PC-9 (cell line): ENCODE measurements at places on chromosomes 12 and 14. TPM values are rescaled to one million over a fixed set of nuclear protein-coding genes. Genes with fewer than 3 reads are reported as not detected.
A peak's percentile ranks its signal among the peaks of the same experiment; 100 is the strongest.

DNA sequence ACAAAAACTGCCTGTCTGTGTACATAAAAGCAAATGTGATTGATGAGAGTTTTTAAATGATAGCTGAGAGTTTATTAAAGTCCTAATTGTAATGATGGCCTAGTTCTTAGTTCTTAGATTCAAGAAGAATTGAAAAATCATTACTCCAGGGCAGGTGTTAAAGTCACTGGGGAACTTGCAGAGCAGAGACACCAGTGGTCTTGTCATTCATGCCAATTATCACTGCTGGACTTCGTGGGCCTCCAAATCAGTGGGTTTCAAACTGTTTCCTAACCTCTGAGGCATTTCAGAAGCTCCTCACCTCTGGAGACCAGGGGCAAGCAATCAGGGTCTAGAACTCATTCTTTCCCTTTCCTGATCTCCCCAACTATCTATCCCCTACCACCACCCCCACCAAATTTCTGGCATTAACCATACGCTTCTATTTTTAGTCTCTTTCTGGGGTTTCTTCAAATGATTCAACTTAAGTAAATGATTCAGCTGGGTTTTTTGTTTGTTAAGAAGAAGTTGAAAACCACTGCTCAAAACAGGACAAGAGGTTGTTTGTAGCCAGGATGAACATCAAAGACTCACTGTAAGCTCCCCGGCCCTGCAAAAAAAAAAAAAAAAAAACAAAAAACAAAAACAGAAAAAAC lies 80.1 kb downstream of the CEP83 start:
- no peak for DNase-seq

DNA sequence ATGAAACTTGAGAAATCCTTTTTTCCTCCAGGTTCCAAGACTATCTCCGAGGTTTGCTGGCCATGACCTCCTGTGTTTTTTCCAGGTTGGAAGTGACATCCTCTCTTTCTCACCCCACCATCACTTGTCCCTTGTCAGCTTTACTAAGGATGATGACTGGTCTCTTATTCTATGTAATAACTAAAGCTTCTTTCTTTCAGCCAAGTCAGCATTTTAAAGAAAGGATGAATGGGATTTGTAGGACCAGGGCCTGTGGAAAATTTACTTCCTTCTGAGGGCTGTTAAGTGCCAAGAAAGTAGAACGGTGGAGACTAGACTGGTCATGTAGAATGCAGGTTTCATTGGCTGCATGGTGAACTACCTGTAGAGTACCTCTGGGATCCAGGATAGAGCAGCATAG lies 73.6 kb downstream of the FIGNL2 start:
- DNase-seq: no peak

DNA sequence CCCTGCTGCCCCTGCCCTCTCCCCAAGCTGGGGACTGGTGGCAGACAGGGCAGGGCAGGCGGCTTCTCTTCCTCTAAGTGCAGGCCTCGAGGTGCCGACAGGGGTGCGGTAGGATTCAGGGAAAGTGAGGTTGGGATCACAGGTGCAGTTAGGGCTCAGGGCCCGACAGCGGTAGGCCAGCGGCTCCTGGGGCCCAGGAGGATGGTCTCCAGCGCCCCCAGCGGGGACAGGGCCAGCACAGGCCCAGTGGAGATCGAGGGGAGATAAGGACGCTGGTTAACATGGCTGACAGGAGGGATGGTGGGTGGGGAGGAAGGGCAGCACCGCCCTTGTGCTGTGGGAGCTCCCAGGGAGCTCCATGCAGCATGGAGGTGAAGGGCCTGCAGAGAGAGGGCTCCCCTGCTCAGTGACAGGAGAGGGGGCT lies 935 bp upstream of the CRIP1 start:
- peak; percentile 31 for DNase-seq

GRCh38 chr12:54028314-54029201 lies at the start of gene HOXC6:
Gene HOXC6, plus strand, starts transcription at chr12:54028440. Its CDS starts 82 bp downstream, at chr12:54028522.
- no peak for DNase-seq

DNA sequence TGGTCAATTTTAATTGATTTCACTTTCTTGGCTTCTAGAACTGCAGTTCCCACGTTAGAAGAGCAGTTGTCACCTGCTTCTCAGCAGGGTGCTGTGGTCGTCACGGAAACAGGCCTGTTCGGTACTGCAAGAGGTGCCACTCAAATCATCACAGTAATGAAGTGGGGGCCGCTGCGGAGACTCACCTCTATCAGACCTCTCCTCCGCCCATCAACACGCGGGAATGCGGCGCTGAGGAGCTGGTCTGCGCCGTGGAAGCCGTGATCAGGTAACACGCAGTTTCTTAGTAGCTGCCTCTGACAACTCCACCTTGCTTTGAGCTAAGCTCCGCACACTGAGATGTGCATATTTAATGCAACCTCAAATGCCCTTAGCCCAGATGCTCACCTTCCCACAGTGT lies 107.2 kb downstream of the UNC79 start:
- DNase-seq: no peak

LRRIQ1 gene
- total RNA-seq: 4.2 and 5.2 TPM in 2 replicates

PIWIL1 gene
- total RNA-seq: not detected in 2 replicates

DNA sequence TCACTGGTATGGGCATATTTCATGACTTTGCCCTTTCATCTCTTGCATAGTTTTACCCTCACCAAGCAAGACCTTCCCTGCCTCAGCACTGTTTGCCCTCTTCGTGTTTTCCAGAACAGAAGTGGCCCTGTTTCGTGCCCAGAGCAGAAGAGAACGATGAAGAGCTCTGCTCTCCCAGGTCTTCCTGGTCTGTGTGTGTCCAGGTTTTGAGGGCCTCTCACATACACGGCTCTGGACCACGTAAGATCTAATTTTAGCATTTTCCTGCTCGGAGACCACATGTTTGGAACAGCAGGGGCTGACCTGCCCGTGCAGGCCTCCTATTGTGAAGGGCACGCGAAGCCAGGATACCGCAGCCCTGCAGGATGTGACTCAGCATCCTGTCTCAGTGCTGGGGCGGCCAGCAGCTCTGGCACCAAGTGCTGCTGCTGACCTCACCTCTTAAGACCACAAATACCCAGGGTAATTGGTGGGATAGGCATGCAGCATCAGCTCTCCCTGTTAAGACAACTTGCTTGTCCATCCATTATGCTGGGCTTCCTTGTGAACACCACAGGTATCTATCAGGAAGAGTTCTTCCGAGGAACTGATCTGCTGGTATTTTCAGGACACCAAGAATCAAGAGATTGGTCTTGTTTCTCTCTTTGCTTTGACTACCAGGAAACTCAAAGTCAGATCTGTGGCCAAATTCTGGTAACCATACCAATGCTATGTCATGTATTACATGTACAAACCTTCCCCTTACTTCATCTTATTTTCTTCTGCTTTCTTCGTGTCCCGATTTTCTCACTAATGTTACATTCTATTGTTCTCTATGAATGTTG lies 19.0 kb downstream of the SSH1 start:
- peak; percentile 98 for DNase-seq

RD3L gene
- total RNA-seq: not detected in 2 replicates

ANKS1B gene
- not detected in 2 replicates for total RNA-seq

DIO2 gene
- total RNA-seq: 35.0 and 48.2 TPM in 2 replicates

- no peak for DNase-seq
Measured at GRCh38 chr12:32369202-32369601, 30.2 kb upstream of the FGD4 start.

DNA sequence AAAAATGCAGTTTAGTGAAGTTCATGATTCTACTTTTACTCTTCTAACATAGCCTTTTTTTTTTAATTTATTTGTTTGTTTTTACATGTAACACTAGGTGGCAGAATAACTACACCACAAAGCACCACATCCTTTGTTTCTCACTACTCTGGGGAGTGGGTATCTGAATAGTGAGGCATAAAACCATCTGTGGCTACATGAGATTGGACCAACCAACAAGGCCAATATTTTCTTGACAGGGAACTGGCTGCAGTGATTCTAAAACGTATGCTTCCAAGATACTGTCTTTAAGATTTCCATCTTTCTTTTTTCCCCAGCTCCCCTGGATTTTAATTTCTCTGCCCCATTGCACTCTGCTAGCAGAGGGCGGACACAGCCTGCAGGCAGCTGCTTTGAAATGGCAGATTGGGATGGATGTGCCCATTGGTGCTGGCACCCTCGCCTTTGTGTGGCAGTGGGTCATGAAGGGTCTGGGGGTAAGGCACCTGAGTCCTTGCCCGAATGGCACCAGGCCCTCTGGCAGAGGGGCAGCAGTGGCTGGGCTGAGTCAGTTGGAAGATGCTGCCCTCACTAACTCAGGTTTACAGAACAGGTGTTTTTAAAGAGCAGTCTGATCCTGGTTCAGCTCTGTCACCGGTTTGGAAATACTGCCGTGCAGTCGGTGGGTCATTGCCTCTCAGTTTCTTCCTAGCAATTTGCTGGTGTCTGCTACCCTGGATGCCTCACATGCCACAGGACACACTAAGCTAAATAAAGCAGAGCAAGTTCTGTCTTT lies 429.1 kb downstream of the RAD51B start:
- DNase-seq: peak; percentile 48

- DNase-seq: no peak
Measured at GRCh38 chr14:92641306-92641705, 107.1 kb downstream of the LGMN start.

DNA sequence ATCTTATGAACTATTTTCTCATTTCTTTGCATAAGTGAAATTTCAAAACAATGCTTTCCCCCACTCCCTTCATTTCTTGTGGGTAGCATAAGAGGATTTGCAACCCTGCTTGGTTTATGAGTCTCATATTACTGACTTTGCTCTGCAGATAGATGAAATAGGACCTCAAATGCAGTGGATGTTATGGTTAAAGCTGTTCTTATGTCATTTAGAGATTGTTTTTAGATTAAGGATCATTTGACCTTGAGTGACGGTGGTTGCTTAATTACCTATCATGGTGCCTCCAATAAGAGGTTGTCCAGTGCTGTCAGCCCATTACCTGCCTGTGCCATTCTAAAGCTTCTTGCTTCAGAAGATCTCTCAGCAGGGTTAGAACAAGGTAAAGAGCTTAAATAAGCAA lies 351.4 kb upstream of the ATP2B1 start:
- no peak for DNase-seq

GRCh38 chr12:100942984-100943749 lies 148.6 kb downstream of the ANO4 start:
- DNase-seq: no peak

DNA sequence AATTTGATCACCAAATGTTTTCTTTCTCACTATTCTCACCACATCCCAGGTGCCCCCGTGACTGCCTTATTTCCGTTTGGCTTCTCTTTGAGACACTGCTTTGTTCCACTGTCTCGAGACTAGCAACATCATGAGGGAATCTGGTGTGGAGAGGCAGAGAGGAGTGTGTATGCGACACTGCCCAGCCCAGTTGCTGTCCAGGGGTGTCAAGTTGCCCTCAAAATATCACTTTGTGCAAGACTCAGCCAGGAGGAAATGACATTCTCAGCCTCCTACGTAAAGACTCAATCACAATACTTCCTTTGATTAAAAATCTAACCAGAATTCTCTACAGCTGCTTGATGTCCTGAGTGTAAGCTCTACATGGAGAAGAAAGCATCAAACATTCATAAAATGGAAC lies 48.2 kb upstream of the EEA1 start:
- DNase-seq: no peak

PPFIA2 gene
- total RNA-seq: not detected in 2 replicates

RTL1 gene
- total RNA-seq: not detected in 2 replicates

ASPG gene
- 0.33 TPM in 1 of 2 replicates, not detected in the other for total RNA-seq

PLEKHG3 gene
- total RNA-seq: 59.3 and 61.7 TPM in 2 replicates

DNA sequence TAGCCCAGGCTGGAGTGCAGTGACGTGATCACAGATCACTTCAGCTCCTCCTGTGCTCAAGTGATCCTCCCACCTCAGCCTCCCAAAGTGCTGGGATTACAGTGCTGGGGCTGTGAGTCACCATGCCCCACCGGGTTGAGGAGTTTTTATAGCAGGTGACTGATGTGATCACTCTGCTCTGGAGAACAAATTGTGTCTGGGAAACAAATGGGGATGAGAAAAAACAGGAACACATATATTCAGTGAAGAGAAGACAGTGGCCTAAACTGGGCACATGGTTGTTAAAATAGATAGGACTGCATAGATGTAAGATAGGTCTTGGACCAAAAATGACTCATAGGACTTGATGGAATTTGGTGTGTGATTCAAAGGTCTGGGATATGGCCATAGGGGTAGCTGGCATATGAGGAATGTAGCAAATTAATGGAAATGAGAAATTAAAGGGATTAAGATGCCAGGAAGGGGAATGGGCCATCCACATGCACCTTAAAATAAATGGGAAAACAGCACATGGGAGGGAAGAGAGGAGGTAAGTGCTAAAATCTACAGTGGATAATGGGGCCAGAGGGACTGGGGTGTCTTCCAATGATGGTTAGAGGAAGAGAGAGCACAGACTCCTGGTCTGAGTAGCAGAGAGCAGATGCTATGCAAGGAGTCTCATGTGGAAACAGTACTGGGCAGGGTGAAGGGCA lies 11.2 kb downstream of the BCAT1 start:
- DNase-seq: no peak

DNA sequence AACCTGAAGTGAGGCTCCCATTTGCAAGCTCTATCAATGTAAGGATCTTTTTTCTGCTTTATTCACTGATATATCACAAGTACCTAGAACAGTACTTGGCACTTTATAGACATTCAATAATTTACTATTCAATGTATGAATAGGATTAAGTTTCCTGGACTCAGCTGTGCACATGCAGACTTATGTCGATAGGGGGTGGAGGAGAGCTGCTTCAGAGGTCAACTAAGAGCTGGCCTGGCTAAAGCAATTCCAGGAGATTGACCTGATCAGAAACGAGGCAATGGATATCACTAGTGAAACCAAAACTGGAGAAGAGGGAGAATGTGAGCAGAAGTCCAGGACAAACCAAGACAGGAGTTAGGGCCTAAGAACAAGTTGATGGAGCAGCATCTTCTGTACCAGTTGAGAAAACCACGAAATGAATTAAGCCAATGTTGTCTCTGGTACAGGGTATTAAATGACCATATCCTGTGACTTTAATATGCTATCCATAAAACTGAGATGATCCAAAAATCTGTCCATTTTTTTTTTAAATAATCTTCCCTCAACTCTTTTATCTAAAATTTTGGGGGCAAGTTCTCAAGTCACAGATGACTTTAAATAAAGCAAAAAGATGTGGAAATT lies 169.2 kb downstream of the PIK3C2G start:
- DNase-seq: peak; percentile 39

- DNase-seq: no peak
Measured at GRCh38 chr12:48862760-48863159, 2.9 kb downstream of the RND1 start.

DNA sequence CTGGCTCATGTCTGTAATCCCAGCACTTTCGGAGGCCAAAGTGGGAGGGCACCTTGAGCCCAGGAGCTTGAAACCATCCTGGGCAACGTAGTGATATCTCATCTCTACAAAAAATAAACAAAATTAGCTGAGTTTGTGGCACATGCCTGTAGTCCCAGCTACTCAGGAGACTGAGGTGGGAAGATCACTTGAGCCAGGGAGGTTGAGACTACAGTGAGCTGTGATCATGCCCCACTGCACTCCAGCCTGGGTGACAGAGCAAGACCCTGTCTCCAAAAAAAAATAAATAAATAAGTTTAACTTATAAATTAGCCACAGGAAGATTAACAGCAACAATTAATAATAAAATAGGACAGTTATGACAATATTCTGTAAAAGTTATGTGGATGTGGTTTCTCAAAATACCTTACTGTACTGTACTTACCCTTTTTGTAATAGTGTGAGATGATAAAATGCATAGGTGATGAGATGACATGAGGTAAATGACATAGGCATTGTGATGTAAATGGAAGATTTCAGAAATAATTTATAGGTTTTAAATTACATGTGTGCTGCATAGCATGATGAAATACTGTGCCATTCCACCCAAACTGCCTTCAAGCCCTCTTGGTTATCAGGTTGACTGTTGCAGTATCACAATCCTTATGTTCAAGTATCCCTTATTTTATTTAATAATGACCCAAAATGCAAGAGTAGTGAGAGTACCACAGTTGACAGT lies 22.0 kb downstream of the USP15 start:
- DNase-seq: no peak

RAPGEF3 gene
- 4.1 and 5.7 TPM in 2 replicates for total RNA-seq

GRCh38 chr12:62865937-62866336 lies 69.0 kb downstream of the PPM1H start:
- no peak for DNase-seq
